Colonic mucosa (tissue), 4 donors: ENCODE measurements at places on chromosomes 16 and 17.
A peak's percentile ranks its signal among the peaks of the same experiment; 100 is the strongest.

DNA sequence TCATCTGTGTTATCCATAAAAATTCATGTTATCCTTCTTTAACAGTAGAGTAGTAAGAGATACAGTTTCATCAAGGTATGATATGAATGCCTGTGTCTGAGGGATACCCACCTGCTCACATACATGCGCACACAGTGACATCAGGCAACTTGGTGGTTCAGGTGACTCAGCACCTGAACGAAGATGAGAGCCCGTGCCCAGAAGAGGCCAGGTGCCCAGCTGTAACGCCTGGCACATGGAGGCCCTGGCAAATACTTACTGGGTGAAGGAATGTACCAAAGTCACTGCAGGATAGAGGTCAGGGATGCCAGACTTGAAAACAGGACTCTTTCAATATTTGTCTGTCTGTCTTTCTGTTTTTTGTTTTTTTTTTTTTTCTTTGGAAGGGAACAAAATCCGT, 72.6 kb upstream of the LGALS9 start:
- no peak for DNase-seq

- DNase-seq, result no peak
These were observed 41.9 kb downstream of the ZFHX3 start for GRCh38 chr16:73006026-73006425.

GRCh38 chr16:73396556-73396955, 348.6 kb upstream of the ZFHX3 start:
- DNase-seq, result no peak

GRCh38 chr16:61465285-61465684, 571.0 kb downstream of the CDH8 start:
- DNase-seq, result no peak

- peak; percentile 45 for DNase-seq
These were observed 17.9 kb downstream of the CASKIN1 start for GRCh38 chr16:2178321-2179106.
